ENCODE measurements at places on chromosomes 2 and 18. TPM values are rescaled to one million over a fixed set of nuclear protein-coding genes. Genes with fewer than 3 reads are reported as not detected.

Gene SETBP1
- 79.6 TPM for total RNA-seq

Gene TRIM43
- total RNA-seq, result not detected

Gene D2HGDH
- 60.1 TPM for total RNA-seq

- H3K27me3 ChIP-seq, result no peaks in the 10 kb centered on the region
- no peaks in the 10 kb centered on the region for H3K36me3 ChIP-seq
- H3K4me3 ChIP-seq, result no peak overlapping the region
- DNase-seq, result no peak
- H3K4me1 ChIP-seq, result no peaks in the 10 kb centered on the region
- no peak overlapping the region for H3K27ac ChIP-seq
Measured at GRCh38 chr18:11020877-11021414, 128.4 kb downstream of the PIEZO2 start.

Gene SP140
- total RNA-seq, result 55.3 TPM

- H3K27ac ChIP-seq, result no peak overlapping the region
- H3K4me1 ChIP-seq, result no peaks in the 10 kb centered on the region
- peaks cover 8% of the 10 kb centered on the region for H3K36me3 ChIP-seq
- H3K27me3 ChIP-seq, result no peaks in the 10 kb centered on the region
- no peak for DNase-seq
- H3K4me3 ChIP-seq, result no peak overlapping the region
Measured at GRCh38 chr2:185567196-185567595, 171.4 kb upstream of the FSIP2 start.
